ENCODE measurements at places on chromosomes 6 and 20.
A peak's percentile ranks its signal among the peaks of the same experiment; 100 is the strongest.

DNA sequence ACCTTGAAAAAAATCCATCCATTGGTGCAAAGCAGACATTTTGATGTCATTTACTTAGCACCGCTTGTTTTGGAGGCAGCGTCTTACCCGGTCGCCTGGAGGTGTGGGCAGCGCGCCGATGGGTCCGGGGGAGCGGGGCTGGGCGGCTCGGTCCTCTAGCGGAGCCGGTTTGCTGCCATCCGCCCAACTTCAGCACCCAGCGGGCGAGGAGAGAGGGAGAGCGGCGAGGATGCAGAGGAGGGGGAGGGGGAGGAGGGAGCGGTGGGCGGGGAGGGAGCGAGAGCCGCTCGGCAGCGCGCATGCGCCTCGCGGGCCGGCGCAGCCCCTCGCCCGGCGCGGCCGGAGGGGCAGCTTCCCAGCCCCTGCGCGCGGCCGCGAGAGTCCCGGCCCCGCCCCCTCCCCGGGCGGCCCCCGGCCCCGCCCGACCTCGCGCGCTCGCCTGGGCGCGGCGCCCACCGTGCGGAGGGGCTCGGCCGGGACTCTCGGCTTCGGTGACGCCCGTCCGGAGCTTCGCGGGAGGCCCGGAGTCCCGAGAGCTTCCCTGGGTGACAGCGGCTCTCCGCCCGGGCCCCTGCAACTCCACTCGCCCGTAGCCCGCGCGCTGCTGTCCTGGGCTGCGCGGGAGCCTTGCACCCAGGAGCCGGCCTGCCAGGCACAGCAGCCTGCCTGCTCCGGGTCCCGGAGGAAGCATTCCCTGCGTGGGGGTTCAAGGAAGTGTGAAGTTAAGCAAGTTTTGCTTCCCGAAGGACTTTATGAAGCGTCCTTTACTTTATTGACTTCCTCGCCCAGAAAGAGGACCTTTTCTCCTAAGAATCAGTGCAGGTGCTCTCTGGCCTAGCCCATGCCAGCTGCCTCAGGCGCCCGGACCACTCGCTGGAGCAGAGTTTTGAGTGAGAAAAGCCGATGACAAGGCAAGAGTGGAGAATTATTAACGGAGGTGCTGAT lies at the start of gene RGS17:
Gene RGS17 (minus strand): TSS at position 246 of the 945 bp plus-strand sequence. CDS start 87,264 bp downstream, outside the sequence.
- peak; percentile 10 for DNase-seq

GRCh38 chr6:44257753-44258324 lies 511 bp upstream of the SLC35B2 start:
- no peak for DNase-seq

DNA sequence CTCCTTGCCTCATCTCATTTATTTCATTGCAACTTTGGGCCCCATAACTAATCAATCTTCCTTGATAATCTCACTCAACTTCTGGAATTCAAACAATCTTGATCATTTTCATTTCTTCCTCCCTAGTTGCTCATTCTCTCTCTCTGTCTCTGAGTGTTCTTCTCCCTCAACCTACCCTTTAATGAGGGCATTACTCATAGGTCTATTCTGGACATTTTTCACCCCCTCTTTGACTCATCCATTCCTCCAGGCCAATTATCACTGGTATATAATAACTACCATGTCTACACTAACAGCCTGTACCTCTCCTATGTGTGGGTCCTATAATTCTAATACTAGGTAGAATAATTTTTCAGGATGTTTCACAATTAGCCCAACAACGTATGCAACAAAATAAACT lies 78.8 kb downstream of the COL21A1 start:
- DNase-seq = no peak

- DNase-seq = no peak
Observed at GRCh38 chr6:88566746-88567534, 396.5 kb downstream of the RNGTT start.

DNA sequence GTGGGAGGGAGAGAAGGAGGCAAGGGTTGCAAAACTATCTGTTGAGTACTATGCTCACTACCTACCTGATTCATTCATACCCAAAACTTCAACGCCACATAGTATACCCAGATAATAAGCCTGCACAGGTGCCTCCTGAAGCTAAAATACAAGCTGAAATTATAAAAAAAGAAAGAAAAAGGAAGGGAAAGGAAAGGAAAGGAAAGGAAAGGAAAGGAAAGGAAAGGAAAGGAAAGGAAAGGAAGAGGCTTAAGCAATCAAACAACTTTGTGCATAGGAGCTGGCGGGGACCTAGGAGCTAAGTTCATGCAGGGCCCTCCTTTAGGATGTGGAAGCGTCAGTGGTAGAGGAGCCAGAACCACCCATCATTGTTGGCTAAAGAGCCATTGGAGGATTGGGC lies 108.9 kb upstream of the SYNDIG1 start:
- DNase-seq = no peak

DNA sequence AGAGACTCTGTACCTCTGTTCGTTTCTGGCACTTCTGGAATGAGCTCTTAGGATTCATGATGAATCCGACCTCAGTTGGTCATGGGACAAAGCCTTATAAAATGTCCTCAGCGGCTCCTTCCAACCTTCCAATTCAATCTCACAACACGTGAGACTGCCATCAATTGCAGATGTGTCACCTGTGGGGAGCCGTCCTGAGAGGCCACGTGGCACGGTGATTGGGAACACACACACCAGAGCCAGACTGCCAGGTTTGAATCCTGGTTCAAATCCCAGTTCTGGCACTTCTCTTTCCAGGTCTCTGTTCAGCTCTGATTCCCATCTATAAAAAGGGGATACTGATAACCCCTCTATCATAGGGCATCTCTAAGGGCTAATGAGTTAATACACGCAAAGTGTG lies 124.5 kb downstream of the ANKRD60 start:
- DNase-seq = no peak

- DNase-seq = no peak
Observed at GRCh38 chr6:76982476-76983199, 480.7 kb downstream of the HTR1B start.

GRCh38 chr6:4270776-4271175 lies 135.4 kb upstream of the ECI2 start:
- no peak for DNase-seq

- DNase-seq = no peak
Observed at GRCh38 chr6:47308198-47308517, 1.5 kb downstream of the TNFRSF21 start.

DNA sequence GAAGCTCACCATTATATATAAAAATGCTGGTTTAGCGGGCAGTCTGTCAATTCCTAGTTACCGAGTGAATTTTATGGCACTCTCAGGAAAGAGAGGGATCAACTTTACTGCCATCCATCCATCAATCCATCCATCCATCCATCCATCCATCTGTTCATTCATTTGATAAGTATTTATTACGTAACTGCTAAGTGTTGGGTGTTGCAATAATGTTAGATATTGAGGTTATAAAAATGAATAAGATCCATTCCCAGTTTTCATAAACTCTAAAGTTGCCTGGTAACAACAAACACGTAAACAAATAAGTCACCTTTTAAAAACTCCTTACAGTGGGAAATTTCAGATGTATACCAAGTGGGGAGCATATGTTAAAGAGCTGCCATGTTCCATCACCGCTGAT lies 36.8 kb downstream of the SASH1 start:
- DNase-seq = no peak

DNA sequence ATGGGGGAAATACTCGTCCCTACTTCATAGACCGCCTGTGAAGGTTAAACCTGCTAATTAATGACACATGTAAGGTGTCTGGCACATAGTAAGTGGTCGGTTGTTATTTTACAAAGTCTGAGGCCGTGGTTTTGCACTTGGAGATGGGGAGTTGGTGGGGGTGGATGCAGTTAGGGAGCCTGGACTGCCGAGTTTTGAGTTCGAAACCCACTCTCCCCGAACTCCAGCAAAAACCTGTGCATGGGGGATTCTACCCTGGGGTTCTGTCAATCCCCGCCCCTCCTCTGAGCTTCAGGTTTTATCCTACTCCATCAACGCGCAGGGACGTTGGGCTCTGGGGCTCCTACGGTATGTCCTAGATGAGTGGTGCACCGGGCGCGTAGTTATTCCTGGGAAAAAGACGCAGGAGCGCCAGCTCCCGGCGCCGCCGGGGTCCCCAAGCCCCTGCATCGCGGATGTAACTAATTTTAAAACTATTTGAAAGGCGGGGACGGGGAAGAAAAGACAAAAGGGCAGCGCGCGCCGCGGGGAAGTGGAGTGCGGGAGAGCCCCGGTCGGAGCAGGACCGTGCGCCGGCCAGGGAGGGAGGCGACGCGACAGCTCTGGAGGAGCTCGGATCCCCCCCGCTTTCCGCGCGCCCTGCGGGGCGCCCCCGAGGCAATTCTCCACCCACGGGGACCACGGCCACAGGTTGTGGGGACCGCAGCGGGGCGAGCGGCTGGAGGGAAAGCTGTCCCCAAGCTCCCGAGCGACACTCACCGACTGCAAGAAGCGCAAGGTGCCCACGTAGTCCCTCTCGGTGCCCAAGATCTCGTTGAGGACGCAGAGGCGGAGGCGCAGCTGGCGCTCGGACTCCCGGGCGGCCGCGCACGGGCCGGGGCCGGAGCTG lies 672 bp downstream of the PREX1 start:
- DNase-seq = peak; percentile 35
